AG10803 (cell line): ENCODE measurements at places on chromosomes 1 and 21.

DNA sequence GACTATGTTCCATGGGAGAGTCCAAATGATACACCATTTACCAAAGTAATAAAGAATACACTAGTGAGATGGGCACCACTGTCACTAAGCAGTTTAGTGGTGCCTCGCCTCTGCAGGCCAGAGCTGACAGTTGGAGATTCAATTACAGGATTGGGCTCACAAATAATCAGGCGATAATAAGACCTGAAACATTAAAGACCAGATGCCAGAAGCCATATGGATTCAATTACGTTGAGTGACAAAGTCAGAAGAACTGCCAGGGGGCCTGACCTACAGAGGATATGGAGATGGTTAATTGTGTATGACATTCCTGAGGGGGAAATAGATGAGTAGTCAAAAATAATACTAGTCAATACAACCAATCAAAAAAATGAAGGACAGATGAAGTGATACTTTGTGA lies 65.2 kb upstream of the ST6GALNAC5 start:
- DNase-seq = no peak

DNA sequence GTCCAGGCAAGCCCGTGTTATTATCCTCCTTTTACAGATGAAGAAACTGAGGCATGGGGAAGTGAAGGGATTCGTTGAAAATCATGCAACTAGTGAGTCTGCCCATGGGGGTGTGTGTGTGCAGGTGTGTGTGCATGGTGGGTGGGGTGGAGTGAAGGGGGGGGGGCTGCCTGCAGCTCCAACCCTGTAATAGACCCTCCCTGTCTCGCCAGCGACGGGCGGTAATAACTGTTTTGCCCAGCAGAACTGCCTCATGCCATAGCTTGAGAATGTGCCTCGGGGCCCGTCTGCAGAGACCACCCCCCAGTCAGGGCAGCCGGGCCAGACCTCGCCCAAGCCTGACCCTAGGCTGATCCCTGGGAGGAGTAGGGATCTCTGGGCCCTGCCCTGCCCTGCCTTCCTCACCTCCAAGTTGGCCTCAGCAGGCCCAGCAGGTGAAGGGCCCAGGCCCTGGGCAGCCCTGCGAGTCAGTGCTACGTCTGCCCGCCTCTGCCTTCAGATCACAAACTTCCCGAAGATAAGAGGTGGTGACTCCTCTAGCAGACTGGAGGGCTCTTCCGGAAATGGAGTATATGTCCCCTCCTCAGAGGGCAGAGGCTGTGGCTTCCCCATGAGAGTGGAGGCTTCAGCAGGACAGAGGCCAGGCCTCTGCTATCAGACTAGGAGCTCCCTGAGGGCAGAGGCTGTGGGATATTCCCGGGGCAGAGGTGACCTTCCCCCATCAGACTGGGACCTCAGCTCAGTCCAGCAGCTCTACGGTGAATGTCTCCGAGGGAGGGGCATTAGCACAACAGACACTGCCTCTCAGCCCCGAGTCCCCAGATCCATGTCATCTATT lies 15.7 kb upstream of the EPHA2 start:
- no peak for DNase-seq

- no peak for DNase-seq
These were observed 51.4 kb upstream of the CR2 start for GRCh38 chr1:207402744-207403143.

GRCh38 chr1:108644984-108645383 lies 15.9 kb downstream of the HENMT1 start:
- DNase-seq = no peak

- peak; percentile 86 for DNase-seq
These were observed 299.2 kb downstream of the SRGAP2C start for GRCh38 chr1:121483961-121484424.

GRCh38 chr1:66351913-66352312 lies 182.0 kb upstream of the SGIP1 start:
- DNase-seq = no peak

- DNase-seq = no peak
These were observed 26.5 kb downstream of the SSBP3 start for GRCh38 chr1:54379555-54380289.

GRCh38 chr1:24769656-24770651 lies 24.7 kb downstream of the CLIC4 start:
- DNase-seq = peak; percentile 93

DNA sequence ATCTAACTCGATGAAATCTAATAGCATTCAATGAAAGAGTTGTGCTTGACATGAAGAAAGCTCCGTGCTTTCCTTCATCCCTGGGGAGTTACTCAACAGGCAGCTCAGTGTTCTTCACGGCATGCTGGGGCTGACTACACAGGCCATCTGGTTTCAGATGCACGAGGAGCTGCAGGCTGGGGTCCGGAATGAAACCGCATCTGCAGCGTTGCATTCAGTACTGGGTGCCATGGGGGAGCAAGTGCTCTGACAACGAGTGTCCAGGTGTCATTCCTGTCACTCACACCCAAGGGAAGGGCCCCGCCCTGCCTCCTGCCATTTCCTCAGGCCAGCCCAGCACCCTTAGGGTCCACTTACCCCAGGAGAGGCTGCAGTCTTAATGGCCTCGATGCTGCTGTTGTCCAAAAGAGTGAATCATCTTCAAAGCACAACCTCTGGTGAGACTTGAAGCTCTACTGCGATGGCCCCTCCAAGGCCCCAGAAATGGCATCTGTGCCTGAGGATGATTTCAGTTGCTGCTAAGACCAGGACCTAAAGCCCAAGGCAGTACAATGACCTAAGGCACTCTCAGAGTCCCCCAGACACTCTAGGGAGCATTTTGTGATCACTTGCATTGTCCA lies 61.4 kb downstream of the STUM start:
- peak; percentile 79 for DNase-seq

- peak; percentile 65 for DNase-seq
These were observed 9.1 kb upstream of the IRF2BP2 start for GRCh38 chr1:234619071-234619480.

- DNase-seq = peak; percentile 5
These were observed 299.9 kb upstream of the PLD5 start for GRCh38 chr1:242824435-242824834.

DNA sequence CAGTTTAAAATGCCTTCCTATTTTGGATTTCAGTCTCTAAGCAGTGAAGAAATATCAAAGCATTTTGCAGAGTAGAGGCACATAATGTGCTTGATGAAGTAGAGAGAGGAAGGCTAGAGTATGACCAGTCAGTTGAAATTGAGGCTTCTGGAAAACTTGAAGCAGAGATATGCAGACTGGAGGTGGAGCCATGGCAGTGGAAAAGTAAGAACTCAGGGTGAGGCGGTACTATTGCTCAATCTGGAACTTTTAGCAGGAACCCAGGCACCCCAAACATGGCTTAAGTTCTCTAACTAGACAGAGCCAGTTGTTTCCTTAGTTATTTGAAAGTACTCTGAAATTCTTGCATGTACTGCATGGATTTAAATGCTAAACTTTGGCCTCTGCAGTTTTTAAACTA lies 288.6 kb downstream of the HHAT start:
- DNase-seq = no peak

DNA sequence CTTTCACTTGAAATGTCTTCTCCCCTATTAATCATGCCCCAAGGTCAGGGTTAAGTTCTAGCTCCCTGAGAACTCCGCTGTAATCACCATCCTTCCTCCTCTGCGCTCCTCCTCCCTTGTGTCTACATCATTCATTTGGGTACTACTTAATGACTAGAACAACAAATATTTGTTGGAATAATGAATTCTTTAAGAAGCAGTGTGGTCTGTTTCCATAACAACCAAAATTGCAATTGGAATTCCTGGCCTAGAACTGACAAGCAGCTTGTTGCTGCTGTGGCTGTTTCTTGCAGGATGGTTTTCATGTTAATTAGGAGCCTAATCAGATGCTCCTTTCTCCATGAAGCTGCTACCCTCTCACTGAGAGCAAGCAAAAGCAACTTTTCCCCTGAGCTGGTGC lies 192.5 kb downstream of the ZZZ3 start:
- peak; percentile 88 for DNase-seq

DNA sequence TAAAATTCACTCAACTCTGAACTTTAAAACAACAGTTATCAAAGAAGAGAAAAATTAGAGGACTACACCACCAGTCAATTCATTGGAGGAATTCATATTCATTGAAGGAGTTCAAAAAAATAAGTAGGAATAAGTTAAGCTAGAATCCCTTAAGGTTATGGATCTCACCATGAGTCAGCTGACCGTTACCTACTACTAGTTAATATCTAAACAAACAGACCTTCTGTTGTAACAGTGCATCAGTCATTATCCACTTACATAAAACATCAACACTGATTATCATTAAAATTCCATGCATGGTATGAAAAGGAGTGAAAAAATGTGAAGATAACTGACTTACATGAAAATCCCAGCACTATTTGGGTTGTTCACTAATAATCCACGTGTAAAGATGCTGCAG lies 44.9 kb downstream of the FOXJ3 start:
- no peak for DNase-seq

DNA sequence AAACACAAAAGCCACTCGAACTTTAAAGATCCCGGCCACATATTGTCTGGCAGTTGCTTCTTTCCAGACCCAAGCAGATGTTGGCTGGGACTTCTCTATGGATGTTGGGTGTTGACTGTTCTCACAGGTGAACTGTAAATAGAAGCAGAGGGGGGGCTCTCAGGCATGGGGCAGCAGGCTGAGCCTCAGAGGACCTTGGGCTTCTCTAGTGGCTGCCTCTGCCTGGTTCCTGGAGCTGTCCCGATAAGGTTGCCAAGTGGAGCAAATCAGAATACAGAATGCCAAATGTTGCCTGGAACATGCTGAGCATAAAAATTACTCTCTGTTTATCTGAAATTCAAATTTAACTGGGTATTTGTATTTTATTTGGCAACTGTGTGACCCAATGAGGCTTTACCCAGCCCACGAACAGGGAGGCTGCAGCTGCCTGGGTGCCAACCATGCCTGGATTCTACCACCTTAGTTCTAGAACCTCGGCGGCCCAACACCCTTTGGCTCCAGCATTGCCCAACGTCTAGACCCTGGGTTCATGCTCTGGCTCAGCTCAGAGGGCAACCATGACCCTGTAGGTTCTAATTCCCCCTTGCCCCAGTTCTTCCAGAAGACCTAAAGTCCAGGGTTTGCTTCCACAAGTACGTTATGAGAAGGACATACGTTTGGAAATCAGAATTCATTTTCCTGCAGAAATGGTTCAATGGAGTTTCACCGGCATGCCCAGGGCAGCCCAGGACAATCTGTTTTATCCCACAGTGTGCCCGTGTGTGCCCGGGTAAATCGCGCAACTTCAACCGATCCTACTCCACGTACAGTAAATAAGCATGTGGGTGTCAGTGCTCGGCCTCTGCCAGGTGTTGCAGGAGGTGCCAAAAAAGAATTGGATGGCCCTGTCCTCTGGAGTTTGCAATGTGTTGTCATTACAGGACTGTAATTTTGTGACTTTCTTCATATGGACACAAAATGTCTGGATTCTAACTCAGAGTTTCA lies 5.4 kb upstream of the SLC45A1 start:
- DNase-seq = no peak

DNA sequence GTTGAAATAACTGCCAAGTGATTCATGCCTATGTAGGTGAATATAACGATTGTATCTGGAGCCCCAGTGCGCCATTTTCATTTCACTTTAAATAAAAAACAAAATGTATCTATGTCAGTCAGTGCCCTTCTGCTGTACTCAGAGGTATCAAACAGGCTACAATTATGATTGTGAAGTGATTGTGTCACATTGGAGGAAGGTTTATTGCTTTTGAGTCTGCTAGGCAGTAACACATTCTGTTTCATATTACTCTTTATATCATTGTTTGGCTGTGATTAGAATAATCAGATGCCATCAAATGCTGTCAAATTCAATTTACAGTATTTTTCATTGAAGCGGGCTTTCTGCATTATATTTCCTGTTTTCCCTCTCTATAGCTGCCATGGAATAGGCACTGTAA lies 171.9 kb downstream of the KCTD3 start:
- no peak for DNase-seq

- DNase-seq = no peak
These were observed 60.3 kb downstream of the LMO4 start for GRCh38 chr1:87389011-87389410.

- no peak for DNase-seq
These were observed 248.1 kb upstream of the GREM2 start for GRCh38 chr1:240860023-240860422.

DNA sequence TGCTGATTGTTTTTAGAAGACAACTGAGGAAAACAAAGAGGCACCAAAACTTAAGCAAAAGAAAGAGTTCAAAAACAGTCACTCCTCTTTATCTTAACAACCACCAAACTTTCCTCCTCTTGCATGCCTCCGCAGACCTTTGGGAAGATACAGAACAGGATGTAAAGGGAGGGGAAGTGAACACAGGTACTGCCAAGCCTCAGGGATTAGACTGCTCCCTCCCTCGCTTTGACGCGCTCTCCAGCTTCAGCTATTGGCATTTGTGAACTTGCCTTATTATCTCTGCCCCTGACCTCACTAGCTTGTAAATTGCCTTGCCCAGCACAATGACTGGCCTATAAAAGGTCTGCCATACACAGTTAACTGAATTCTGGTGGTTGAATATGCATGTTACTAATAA lies 4.8 kb upstream of the SRP9 start:
- DNase-seq = no peak

- DNase-seq = no peak
These were observed 9.2 kb downstream of the PSRC1 start for GRCh38 chr1:109273570-109274288.

GRCh38 chr1:184802354-184803179 lies 47.9 kb upstream of the EDEM3 start:
- no peak for DNase-seq

- no peak for DNase-seq
These were observed 195.7 kb downstream of the ROR1 start for GRCh38 chr1:63969441-63969901.

DNA sequence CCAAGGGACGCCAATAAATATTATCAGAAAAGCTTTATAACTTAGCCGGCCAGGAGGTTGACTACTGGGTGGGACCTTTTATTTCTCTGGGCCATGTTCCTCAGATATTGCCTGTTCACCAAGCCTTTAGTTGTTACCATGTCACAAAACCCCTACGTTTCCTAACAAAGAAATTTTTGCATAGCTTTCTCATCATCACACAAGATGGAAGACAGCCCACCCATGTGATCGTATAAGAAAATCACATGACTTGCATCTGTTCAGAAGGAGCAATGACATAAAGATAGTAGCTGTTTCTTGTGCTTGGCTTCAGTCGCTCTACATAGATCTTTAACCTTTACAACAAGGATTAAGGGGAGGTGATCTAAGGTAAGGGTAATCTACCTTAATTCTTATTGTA lies 88.9 kb upstream of the NGF start:
- DNase-seq = no peak
